Airway epithelial cell (primary cell): ENCODE measurements at places on chromosomes 6 and 20. TPM values are rescaled to one million over a fixed set of nuclear protein-coding genes. Genes with fewer than 3 reads are reported as not detected.

The PMEPA1 gene
- total RNA-seq, result 28.1 and 52.5 TPM in 2 replicates

The CEP85L gene
- total RNA-seq, result 3.5 and 3.9 TPM in 2 replicates

The STMND1 gene
- not detected in 2 replicates for total RNA-seq

The SSTR4 gene
- not detected in 2 replicates for total RNA-seq

The KIF25 gene
- total RNA-seq, result not detected in 2 replicates

The FAM50B gene
- 3.3 and 5.6 TPM in 2 replicates for total RNA-seq

The MCHR2 gene
- not detected in 2 replicates for total RNA-seq

The TMEM170B gene
- total RNA-seq, result 0.05 and 0.21 TPM in 2 replicates

The SALL4 gene
- 0.05 and 0.07 TPM in 2 replicates for total RNA-seq

The DLL1 gene
- total RNA-seq, result 31.3 and 31.9 TPM in 2 replicates

The ANGPT4 gene
- total RNA-seq, result not detected in 2 replicates

The GJA10 gene
- total RNA-seq, result not detected in 2 replicates

The CDYL gene
- 13.5 and 14.8 TPM in 2 replicates for total RNA-seq

The DAAM2 gene
- under 0.01 and 1.9 TPM in 2 replicates for total RNA-seq

The FRK gene
- total RNA-seq, result 2.7 and 3.7 TPM in 2 replicates

The RIPPLY2 gene
- not detected in 2 replicates for total RNA-seq

The FAM83C gene
- 1.2 and 3.2 TPM in 2 replicates for total RNA-seq
